CD4-positive, alpha-beta memory T cell (primary cell): ENCODE measurements at places on chromosomes 2 and 18.
A peak's percentile ranks its signal among the peaks of the same experiment; 100 is the strongest.

GRCh38 chr2:212213191-212213590 is 325.4 kb downstream of the ERBB4 start:
- no peak for DNase-seq

DNA sequence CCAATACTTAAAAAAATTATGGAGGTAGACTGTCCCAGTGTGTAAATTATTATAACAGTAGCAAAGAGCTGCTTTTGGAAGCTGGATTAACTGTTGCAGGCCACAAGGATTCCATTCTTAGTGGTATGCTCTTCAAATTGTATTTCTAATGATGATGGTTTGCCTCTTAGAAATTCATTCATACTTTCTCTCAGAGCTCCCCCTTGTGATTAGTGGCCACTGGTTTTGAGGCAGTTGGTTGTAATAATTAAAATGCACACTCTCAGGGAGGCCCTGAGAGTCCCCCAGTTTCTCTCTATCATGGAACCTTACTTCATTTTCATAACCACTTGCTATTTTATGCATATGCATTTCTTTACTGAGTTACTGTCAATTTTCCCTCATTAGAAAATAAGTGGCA is 122.5 kb downstream of the PLA2R1 start:
- DNase-seq, result no peak

- no peak for DNase-seq
Observed at GRCh38 chr2:163269374-163270021, 430.9 kb upstream of the KCNH7 start.

GRCh38 chr18:33161131-33161530 is 279.4 kb downstream of the CCDC178 start:
- no peak for DNase-seq

GRCh38 chr18:74378179-74378682 is 62.6 kb downstream of the C18orf63 start:
- peak; percentile 63 for DNase-seq

GRCh38 chr2:101736233-101736632 is 38.7 kb downstream of the MAP4K4 start:
- DNase-seq, result no peak

DNA sequence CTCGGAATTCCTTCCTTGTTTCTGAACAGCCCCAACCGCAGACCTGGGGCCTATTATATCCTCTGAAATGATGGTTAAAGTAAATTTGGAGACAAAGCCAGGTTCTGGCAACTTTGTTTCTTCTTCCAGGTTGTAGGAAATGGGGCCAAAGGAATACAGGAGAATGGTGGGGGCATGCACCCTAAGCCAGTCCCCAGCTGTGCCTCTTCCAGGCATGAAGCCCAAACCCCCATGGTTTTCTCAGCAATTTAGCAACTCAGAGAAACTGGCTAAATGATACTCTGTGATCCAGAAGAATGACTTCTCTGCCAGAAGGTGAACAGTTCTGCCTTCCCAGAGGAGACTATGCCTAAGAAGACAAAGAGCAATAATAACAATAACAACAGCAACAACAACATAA is 635.0 kb upstream of the FANCL start:
- DNase-seq, result no peak

- DNase-seq, result peak; percentile 58
Observed at GRCh38 chr18:56647071-56647470, 4.1 kb upstream of the WDR7 start.

- DNase-seq, result no peak
Observed at GRCh38 chr18:73235921-73236320, 368.1 kb upstream of the NETO1 start.

GRCh38 chr2:69701100-69701945 is 40.6 kb upstream of the ANXA4 start:
- no peak for DNase-seq

GRCh38 chr18:36724591-36725001 is 104.2 kb downstream of the TPGS2 start:
- DNase-seq, result no peak

GRCh38 chr2:170156592-170156991 is 21.4 kb upstream of the MYO3B start:
- DNase-seq, result no peak

- DNase-seq, result no peak
Observed at GRCh38 chr2:140814141-140814540, 1316.7 kb downstream of the LRP1B start.

- DNase-seq, result no peak
Observed at GRCh38 chr18:7256618-7257425, 25.9 kb downstream of the LRRC30 start.
